WTC11 (cell line): ENCODE measurements at places on chromosomes 16 and 17. TPM values are rescaled to one million over a fixed set of nuclear protein-coding genes. Genes with fewer than 3 reads are reported as not detected.

DOC2A gene
- total RNA-seq: 10.8 to 16.6 TPM (median 16.4 TPM) in 3 replicates

GFER gene
- total RNA-seq: 56.0 to 58.5 TPM (median 57.0 TPM) in 3 replicates

KRTAP3-1 gene
- not detected in 3 replicates for total RNA-seq

CBX4 gene
- 3.2 to 3.9 TPM (median 3.3 TPM) in 3 replicates for total RNA-seq

SPNS2 gene
- 0.87 to 1.4 TPM (median 1.3 TPM) in 3 replicates for total RNA-seq

KDM6B gene
- 13.2 to 16.1 TPM (median 15.8 TPM) in 3 replicates for total RNA-seq

TEDC2 gene
- total RNA-seq: 51.7 to 61.6 TPM (median 51.9 TPM) in 3 replicates

TMEM204 gene
- total RNA-seq: 0.18 to 0.35 TPM (median 0.30 TPM) in 3 replicates

KRTAP4-4 gene
- total RNA-seq: not detected in 3 replicates

KLHL10 gene
- total RNA-seq: 0.14 to 0.35 TPM (median 0.14 TPM) in 3 replicates

OR4D1 gene
- total RNA-seq: 0.17 to 0.41 TPM (median 0.39 TPM) in 3 replicates

DHX58 gene
- total RNA-seq: 6.3 to 7.6 TPM (median 7.3 TPM) in 3 replicates

FAM83G gene
- total RNA-seq: 26.6 to 31.4 TPM (median 27.7 TPM) in 3 replicates

DNA sequence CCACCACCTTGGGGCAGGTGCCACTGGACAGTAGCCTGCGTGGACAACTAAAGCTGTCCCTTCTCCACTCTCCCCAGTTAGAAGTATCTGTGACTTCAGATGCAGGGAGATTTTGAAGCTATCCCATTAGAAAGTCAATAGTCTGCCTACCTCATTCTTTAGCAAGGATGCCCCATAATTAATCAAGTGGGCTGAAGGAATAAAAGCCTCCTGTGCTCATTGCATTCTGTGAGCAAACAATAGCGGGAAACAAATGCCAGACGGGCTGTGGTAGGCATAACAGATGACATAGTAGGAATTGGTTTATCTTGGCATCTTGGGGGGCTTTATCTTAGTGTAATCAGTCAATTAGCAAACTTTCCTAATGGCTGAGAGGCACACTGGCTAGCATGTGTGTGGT lies 96.7 kb upstream of the HSBP1 start:
- no peak overlapping the region for H3K4me3 ChIP-seq
- H3K4me1 ChIP-seq: peaks cover 8% of the 10 kb centered on the region; the same call in 1 of the 2 replicates
- DNase-seq: no peak
- H3K27me3 ChIP-seq: no peaks in the 10 kb centered on the region; the same call in 1 of the 2 replicates

GRCh38 chr16:31472709-31473203 lies 804 bp downstream of the TGFB1I1 start:
- no peaks in the 10 kb centered on the region for H3K36me3 ChIP-seq
- peaks cover 11% of the 10 kb centered on the region for H3K4me1 ChIP-seq
- H3K27ac ChIP-seq: no peak overlapping the region

DNA sequence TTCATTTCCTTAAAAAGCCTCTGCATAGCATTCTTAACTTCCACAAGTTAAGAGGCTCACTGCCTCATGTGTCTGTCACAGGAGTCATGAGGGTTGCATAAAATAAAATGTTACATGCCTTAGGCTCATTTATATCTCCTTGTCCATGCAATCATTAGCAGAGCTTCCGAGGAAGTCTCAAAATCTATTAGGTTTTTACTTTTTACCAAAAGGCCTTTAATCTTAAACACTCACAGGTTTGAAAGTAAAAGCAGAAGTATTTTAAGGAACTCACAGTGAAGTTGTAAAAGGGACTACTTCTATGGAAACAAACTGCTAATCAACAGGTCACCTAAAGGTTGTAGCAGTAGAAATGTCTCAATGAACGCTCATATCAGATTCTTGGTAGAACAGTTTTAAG lies 5.2 kb upstream of the ATP6V0A1 start:
- no peak overlapping the region for H3K27ac ChIP-seq
- H3K4me1 ChIP-seq: peaks cover 15% of the 10 kb centered on the region
- no peaks in the 10 kb centered on the region for H3K27me3 ChIP-seq
- no peak for DNase-seq
- H3K36me3 ChIP-seq: peaks cover 3% of the 10 kb centered on the region

- H3K27ac ChIP-seq: no peak overlapping the region
- peak; percentile 93 for DNase-seq
- peaks cover 93% of the 10 kb centered on the region for H3K27me3 ChIP-seq
Observed at GRCh38 chr17:68200689-68201417, 47.0 kb upstream of the AMZ2 start.

GRCh38 chr16:25257956-25258860 lies 563 bp upstream of the ZKSCAN2 start:
- DNase-seq: peak; percentile 88
- peaks cover 36% of the 10 kb centered on the region for H3K4me1 ChIP-seq
- H3K27ac ChIP-seq: peak overlapping the region; percentile 97
- H3K27me3 ChIP-seq: no peaks in the 10 kb centered on the region

- no peak overlapping the region for H3K4me3 ChIP-seq
- H3K36me3 ChIP-seq: no peaks in the 10 kb centered on the region; the same call in 1 of the 2 replicates
- DNase-seq: no peak
- H3K27ac ChIP-seq: peak overlapping the region; percentile 17
Observed at GRCh38 chr17:64060331-64060730, 39.9 kb upstream of the ICAM2 start.

GRCh38 chr16:86133847-86134375 lies 234.9 kb downstream of the IRF8 start:
- no peak for DNase-seq
- no peak overlapping the region for H3K4me3 ChIP-seq
- no peak overlapping the region for H3K27ac ChIP-seq
- H3K36me3 ChIP-seq: no peaks in the 10 kb centered on the region
- H3K27me3 ChIP-seq: peaks cover 5% of the 10 kb centered on the region
- H3K4me1 ChIP-seq: 0 out of 2 replicates have a peak, but pooled peaks cover 3% of the 10 kb centered on the region

DNA sequence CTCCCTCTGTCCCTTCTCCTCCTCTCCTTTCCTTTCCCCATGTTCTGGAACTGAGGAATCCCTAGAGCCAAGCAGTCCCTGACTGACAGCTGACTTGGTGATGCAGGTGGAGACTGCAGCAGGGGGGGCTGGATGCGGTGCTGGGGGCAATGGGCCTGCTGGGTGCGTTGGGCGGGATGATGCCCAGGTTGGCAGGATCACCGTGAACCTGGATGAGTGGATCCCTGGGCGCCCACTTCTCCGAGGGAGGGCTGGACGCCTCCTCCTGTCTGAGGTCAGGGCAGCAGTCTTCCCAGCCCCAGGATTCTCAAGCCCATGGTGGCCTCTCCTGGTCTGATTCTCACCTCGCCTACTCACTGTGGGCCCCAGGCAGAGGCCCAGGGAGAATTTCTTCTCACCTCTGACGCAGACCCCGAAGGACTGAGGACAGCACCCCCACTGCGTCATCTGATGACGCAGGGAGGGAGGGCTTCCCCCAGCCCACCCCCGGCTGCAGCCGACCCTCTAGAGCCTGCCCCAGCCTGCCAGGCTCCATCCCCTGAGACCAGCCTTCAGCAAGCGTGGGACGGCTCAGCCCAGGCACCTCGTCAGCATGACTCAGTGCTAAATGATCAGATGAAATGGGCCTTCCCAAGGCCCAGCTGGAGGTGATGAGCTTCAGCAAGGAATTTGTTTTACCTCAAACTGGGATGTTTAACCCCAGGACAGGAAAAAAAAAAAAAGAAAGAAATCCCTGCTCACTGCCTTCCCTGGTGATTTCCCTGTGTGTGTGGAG lies 188.0 kb upstream of the TNRC6C start:
- peaks cover 7% of the 10 kb centered on the region; the same call in 1 of the 2 replicates for H3K36me3 ChIP-seq
- no peak overlapping the region for H3K4me3 ChIP-seq
- peaks cover 35% of the 10 kb centered on the region for H3K4me1 ChIP-seq
- peaks cover 19% of the 10 kb centered on the region for H3K27me3 ChIP-seq

GRCh38 chr17:3896108-3896967 lies 3.5 kb upstream of the CAMKK1 start:
- DNase-seq: no peak
- H3K4me1 ChIP-seq: peaks cover 13% of the 10 kb centered on the region

- H3K4me1 ChIP-seq: no peaks in the 10 kb centered on the region
- H3K4me3 ChIP-seq: no peak overlapping the region
- H3K27ac ChIP-seq: no peak overlapping the region
- peak; percentile 19 for DNase-seq
- peaks cover 71% of the 10 kb centered on the region for H3K36me3 ChIP-seq
- peaks cover 6% of the 10 kb centered on the region for H3K27me3 ChIP-seq
Observed at GRCh38 chr16:35431829-35432663, 1972.6 kb downstream of the TP53TG3F start.

DNA sequence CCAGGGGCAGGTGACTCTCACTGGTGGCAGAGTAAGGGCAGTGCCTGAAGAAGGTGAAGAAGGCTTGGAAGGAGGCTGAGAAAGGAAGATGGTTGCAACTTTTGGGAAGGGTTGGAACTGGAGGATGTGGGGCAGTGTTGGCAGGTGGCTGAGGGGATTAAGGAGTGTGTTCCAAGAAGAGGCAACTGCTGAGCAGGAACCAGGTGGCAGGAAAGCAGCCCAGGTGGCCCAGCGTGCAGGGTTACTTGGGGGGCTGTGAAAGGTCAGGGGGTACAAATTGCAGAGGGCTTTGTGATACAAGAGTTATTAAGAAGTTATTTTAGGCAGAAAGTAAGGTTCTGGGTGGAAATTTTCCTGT lies 28.6 kb downstream of the WSCD1 start:
- H3K27me3 ChIP-seq: no peaks in the 10 kb centered on the region
- peaks cover 62% of the 10 kb centered on the region for H3K4me1 ChIP-seq
- DNase-seq: no peak
- H3K27ac ChIP-seq: peak overlapping the region; percentile 96

GRCh38 chr16:2329532-2329931 lies 11.0 kb downstream of the ABCA3 start:
- no peak overlapping the region for H3K4me3 ChIP-seq
- no peaks in the 10 kb centered on the region for H3K4me1 ChIP-seq
- no peak overlapping the region for H3K27ac ChIP-seq

GRCh38 chr17:81476097-81476496 lies 36.5 kb downstream of the ACTG1 start:
- no peak overlapping the region for H3K27ac ChIP-seq
- DNase-seq: no peak
- H3K4me1 ChIP-seq: no peaks in the 10 kb centered on the region
- no peak overlapping the region for H3K4me3 ChIP-seq
- H3K27me3 ChIP-seq: peaks cover 29% of the 10 kb centered on the region
- H3K36me3 ChIP-seq: no peaks in the 10 kb centered on the region

- H3K27ac ChIP-seq: no peak overlapping the region
- peaks cover 33% of the 10 kb centered on the region for H3K4me1 ChIP-seq
- DNase-seq: no peak
- H3K36me3 ChIP-seq: no peaks in the 10 kb centered on the region
Observed at GRCh38 chr17:32551186-32551955, 64.6 kb downstream of the CDK5R1 start.

GRCh38 chr17:33966410-33967059 lies 288.6 kb upstream of the CCL2 start:
- no peaks in the 10 kb centered on the region for H3K27me3 ChIP-seq
- no peak for DNase-seq
- H3K36me3 ChIP-seq: no peaks in the 10 kb centered on the region
- no peak overlapping the region for H3K27ac ChIP-seq
- peaks cover 24% of the 10 kb centered on the region for H3K4me1 ChIP-seq
- H3K4me3 ChIP-seq: no peak overlapping the region

DNA sequence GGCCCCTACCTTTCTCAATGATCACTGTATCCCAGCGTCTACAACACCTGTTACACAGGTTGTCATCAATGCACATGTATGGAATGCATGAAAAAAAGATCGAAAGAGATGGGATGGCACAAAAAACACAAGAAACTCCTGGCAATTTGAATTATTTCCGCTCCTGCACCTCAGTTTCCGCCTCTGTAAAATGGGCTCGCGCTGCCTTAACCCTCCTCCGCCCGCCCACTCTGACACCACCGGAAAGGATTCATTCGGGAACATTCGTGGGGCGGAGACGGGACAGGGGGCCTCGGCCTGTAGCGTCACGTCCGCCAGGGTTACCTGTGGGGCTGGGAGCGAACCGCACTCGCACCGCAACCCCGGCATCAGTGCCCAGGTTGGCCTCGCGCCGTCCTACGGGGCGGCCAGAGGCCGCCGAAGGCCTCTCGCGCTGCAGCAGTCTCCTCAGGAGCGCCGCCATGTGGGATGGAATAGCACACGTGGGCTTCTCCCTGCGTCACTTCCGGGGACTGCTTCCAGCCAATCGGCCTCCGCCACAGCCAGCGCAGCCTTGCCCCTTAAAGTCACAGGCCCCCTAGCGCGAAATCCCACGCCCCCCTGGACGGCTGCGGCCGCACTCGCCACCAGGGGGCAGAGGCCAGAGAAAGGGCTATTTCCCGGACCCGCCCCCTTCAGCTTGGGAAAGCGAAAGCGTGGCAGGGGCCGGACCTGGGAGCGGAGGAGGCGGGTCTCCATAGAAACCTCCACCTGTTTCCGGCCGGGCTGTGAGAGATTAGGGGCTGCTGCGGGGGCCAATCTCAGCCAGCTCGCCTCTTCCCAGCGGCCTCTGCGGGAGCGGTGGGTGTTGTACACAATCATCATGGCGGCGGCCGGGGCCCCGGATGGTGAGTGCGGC lies at the start of the genes EARS2 and UBFD1:
Gene EARS2 (minus strand): TSS at position 470 of the 898 bp plus-strand sequence. CDS start 7 bp downstream, at position 463.
Gene UBFD1 (plus strand): TSS at position 847 of the 898 bp plus-strand sequence. CDS start 16 bp downstream, at position 863.
- peak within 1 kb of the TSS; percentile 85 for H3K27ac ChIP-seq
- DNase-seq: peak; percentile 98
- peaks cover 35% of the 10 kb centered on the region for H3K36me3 ChIP-seq
- no peaks in the 10 kb centered on the region for H3K27me3 ChIP-seq
- H3K4me1 ChIP-seq: peaks cover 18% of the 10 kb centered on the region

- peak overlapping the region; percentile 99 for H3K4me3 ChIP-seq
- peak; percentile 51 for DNase-seq
- H3K27ac ChIP-seq: peak overlapping the region; percentile 86
- H3K36me3 ChIP-seq: peaks cover 18% of the 10 kb centered on the region
- H3K27me3 ChIP-seq: peaks cover 4% of the 10 kb centered on the region; the same call in 1 of the 2 replicates
Observed at GRCh38 chr17:42980766-42981397, 517 bp downstream of the RUNDC1 start.

GRCh38 chr17:63931981-63932561 lies at the start of gene CD79B:
CD79B (minus strand) TSS chr17:63932331; CDS start chr17:63932261, 70 bp downstream.
- H3K27ac ChIP-seq: no peak within 1 kb of the TSS
- no peaks in the 10 kb centered on the region for H3K36me3 ChIP-seq
- peaks cover 18% of the 10 kb centered on the region for H3K4me1 ChIP-seq
- no peak for DNase-seq
- no peak within 1 kb of the TSS for H3K4me3 ChIP-seq
- H3K27me3 ChIP-seq: no peaks in the 10 kb centered on the region; the same call in 1 of the 2 replicates
